Hair follicle dermal papilla cell (primary cell): ENCODE measurements at places on chromosomes 3 and 15. TPM values are rescaled to one million over a fixed set of nuclear protein-coding genes. Genes with fewer than 3 reads are reported as not detected.

The FGD5 gene
- total RNA-seq = 0.12 and 0.16 TPM in 2 replicates

The PCSK6 gene
- total RNA-seq = 0.65 TPM in 1 of 2 replicates, not detected in the other

The RTP3 gene
- total RNA-seq = not detected in 2 replicates

The LRRC2 gene
- 6.0 and 6.9 TPM in 2 replicates for total RNA-seq

The KBTBD13 gene
- total RNA-seq = not detected in 2 replicates

The GOLGA8T gene
- total RNA-seq = 0.16 TPM in 1 of 2 replicates, not detected in the other

The PPM1L gene
- 6.0 and 6.7 TPM in 2 replicates for total RNA-seq

The CX3CR1 gene
- total RNA-seq = 0.16 TPM in 1 of 2 replicates, not detected in the other

The NRG4 gene
- total RNA-seq = not detected in 2 replicates

The CCR5 gene
- total RNA-seq = not detected in 2 replicates

The ARGFX gene
- not detected in 2 replicates for total RNA-seq

The GOLGA8M gene
- 0.16 and 0.73 TPM in 2 replicates for total RNA-seq

The MYO5A gene
- total RNA-seq = 72.6 and 78.0 TPM in 2 replicates

The ALG1L2 gene
- not detected in 2 replicates for total RNA-seq

The ABI3BP gene
- total RNA-seq = 28.9 and 61.1 TPM in 2 replicates

The LRRC31 gene
- total RNA-seq = not detected in 2 replicates

The PPP2R3A gene
- 33.6 and 39.1 TPM in 2 replicates for total RNA-seq

The CYP8B1 gene
- total RNA-seq = not detected in 2 replicates

The PRTG gene
- total RNA-seq = 0.49 and 1.9 TPM in 2 replicates

The EOMES gene
- not detected in 2 replicates for total RNA-seq

The KCNMB2 gene
- total RNA-seq = 0.24 and 2.1 TPM in 2 replicates

The AMOTL2 gene
- 529 and 611 TPM in 2 replicates for total RNA-seq

The GPR62 gene
- total RNA-seq = not detected in 2 replicates

The TMC3 gene
- not detected in 2 replicates for total RNA-seq

The TMEM45A gene
- total RNA-seq = 48.7 and 62.5 TPM in 2 replicates

The SNX22 gene
- 0.16 and 0.24 TPM in 2 replicates for total RNA-seq

The TRH gene
- not detected in 2 replicates for total RNA-seq

The PLSCR5 gene
- not detected in 2 replicates for total RNA-seq

The FBXL22 gene
- 0.49 and 1.1 TPM in 2 replicates for total RNA-seq

The MNS1 gene
- total RNA-seq = 0.73 and 0.81 TPM in 2 replicates

The CRYGS gene
- 0.65 and 0.85 TPM in 2 replicates for total RNA-seq

The SNURF gene
- total RNA-seq = 9.5 and 9.9 TPM in 2 replicates
